ENCODE measurements at places on chromosomes 5 and 9.

DNA sequence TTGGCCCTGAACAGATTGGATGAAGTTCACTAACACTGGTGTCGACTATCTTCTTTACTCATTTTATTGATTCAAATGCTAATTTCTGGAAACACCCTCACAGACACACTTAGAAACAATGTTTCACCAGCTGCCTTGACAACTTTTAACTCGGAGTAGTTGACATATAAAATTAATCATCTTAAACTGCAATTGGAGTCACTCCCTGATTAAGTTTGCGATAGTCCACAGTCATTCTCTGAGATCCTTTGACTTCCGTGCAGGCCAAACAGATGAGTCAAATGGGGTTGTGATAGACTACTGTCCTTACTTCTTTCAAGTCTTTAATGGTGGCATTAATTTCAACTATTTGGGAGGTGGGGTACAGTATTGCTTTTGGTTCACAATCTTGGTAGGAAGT is 114.4 kb upstream of the PCSK1 start:
- no peak for DNase-seq

- no peak for DNase-seq
Measured at GRCh38 chr9:131809941-131810344, 70.1 kb upstream of the RAPGEF1 start.

GRCh38 chr5:153551537-153552079 is 61.1 kb downstream of the GRIA1 start:
- DNase-seq: no peak

GRCh38 chr5:143251946-143252345 is 151.5 kb downstream of the NR3C1 start:
- DNase-seq: no peak
